ENCODE measurements at places on chromosomes 6 and 20.

- DNase-seq = no peak
Observed at GRCh38 chr20:37898233-37899104, 4.5 kb upstream of the VSTM2L start.

GRCh38 chr6:30883685-30884520 lies at the start of gene DDR1:
Gene DDR1, plus strand, starts transcription at chr6:30884519. Its CDS starts 4,211 bp downstream, at chr6:30888730.
- DNase-seq = peak; percentile 8

- DNase-seq = no peak
Observed at GRCh38 chr6:72621291-72622093, at the start of gene KCNQ5. Gene KCNQ5, plus strand, starts transcription at chr6:72622064.

GRCh38 chr6:42315991-42316970 lies 98.6 kb upstream of the MRPS10 start:
- DNase-seq = no peak

GRCh38 chr6:79138146-79138545 lies 60.1 kb upstream of the PHIP start:
- no peak for DNase-seq

DNA sequence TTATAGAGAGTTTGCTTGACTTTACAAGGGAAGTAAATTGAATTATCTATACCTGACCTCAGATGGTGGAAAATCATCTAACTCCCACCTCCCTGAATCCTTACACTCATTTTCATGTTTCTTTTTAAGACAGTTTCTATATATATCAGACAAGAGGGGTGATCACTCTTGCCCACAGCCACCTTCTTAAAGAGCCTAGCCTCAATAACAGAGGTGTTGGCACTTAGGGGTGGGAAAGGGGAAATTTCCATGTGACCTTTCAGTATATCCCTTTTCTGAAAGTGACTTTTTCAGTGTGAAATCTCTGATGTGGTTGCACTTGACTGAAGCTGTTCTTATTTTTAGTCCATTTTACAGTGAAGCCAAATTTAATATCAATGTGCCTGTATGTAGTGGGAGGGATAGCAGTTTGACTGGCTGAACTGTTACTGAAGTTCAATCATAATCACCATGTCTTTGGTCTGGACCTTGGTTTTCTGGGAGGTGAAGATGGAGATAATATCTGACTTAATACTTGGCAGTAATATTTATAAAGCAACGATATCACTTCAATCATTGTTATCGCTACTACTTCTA lies 141.3 kb downstream of the MAP3K7 start:
- no peak for DNase-seq

DNA sequence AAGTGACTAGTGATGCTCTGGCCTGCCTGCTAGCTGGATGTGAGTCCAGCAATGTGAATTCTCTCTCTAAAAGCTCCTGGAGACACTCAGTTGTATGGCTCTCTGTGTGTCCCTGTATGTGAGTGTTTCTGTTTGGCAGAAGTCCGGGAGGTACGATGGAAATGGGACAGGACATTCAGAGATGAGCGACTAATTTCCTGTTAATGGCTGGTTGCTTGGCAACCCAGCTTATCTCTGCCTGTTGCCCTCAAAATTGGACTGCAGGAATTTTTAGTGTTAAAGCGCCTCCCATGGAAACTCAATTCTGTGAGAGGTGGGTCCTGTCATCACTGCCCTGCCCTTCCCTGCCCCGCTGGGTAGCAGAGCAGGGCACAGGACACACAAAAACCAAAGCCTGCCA lies 136.8 kb upstream of the LRFN2 start:
- no peak for DNase-seq

- DNase-seq = no peak
Observed at GRCh38 chr20:11031300-11031699, 357.5 kb upstream of the JAG1 start.

GRCh38 chr6:145214570-145214969 lies 520.8 kb downstream of the EPM2A start:
- no peak for DNase-seq

- no peak for DNase-seq
Observed at GRCh38 chr6:113735491-113735890, 121.7 kb upstream of the MARCKS start.

- no peak for DNase-seq
Observed at GRCh38 chr6:150936021-150936555, 70.6 kb downstream of the MTHFD1L start.

DNA sequence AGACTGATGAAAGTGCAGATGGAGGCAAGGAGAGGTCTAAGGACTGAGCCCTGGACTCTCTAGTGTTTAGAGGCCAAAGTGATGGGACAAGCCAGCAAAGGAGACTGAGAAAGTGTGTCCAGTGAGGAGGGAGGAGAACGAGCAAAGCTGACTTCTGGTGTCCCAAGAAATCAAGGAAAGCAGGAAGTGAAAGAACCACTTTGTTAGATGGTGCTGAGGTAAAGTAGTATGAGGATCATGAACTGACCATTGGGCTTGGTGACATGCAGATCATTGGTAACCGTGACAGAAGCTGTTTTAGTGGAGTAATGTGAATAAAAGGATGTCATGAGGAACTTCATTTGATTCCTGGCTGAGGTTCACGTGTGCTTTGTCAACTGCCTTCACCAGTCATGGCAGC lies 108.4 kb downstream of the SLX4IP start:
- DNase-seq = no peak

- peak; percentile 10 for DNase-seq
Observed at GRCh38 chr6:137341681-137342195, 122.6 kb upstream of the IFNGR1 start.

GRCh38 chr6:142459271-142459670 lies 157.5 kb downstream of the ADGRG6 start:
- no peak for DNase-seq

DNA sequence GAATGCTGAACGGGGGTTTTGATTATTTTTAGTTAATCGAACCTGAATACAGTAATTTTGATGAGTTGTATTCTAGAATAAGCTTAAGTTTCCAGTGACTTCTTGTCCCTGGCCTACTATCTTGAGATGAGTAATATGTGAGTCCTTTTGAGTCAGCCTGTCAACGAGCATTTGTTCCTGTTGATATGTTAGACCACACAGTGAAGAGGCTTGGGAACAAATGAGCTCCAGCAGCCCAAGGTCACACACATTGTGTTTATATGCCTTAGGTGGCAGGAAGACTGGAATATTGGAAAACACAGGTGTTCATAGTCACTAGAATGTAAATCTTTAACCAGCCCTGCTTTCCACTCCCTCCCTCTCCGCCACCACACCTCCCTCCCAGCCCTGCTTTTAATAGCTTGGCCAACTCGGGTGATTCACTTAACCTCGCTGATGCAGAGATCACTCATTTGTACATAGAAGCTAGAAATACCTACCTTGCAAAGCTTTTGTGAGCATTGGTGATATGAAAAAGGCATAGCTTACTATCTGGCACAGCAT lies 9.1 kb downstream of the SMPDL3A start:
- DNase-seq = no peak

GRCh38 chr6:5087389-5087788 lies 2.2 kb downstream of the PPP1R3G start:
- DNase-seq = no peak

- DNase-seq = no peak
Observed at GRCh38 chr20:47284373-47284772, 72.1 kb downstream of the ZMYND8 start.

GRCh38 chr6:16819752-16820151 lies 58.5 kb upstream of the ATXN1 start:
- DNase-seq = no peak

DNA sequence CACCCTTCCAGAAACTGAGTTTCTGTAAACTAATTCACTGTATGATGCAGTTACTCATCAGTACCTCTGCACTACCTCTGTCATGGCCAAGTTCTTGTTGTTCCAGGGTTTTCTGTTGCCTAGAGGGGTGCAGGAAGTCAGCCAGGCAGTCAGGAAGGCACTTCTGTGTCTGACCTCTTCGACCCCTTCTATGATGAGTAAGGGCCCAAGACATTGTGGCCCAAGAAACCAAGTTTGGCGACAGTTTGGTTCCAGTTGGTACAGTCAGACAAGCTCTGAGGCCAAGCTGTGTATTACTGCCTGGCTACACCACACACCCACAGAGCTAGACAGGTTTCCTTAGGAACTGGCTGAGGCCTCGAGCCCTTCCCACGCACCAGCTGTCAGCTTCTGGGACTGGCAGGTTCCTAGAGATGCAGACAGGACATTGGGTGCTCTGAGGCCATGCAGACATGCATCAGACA lies 41.2 kb downstream of the TRAF3IP2 start:
- DNase-seq = peak; percentile 41

DNA sequence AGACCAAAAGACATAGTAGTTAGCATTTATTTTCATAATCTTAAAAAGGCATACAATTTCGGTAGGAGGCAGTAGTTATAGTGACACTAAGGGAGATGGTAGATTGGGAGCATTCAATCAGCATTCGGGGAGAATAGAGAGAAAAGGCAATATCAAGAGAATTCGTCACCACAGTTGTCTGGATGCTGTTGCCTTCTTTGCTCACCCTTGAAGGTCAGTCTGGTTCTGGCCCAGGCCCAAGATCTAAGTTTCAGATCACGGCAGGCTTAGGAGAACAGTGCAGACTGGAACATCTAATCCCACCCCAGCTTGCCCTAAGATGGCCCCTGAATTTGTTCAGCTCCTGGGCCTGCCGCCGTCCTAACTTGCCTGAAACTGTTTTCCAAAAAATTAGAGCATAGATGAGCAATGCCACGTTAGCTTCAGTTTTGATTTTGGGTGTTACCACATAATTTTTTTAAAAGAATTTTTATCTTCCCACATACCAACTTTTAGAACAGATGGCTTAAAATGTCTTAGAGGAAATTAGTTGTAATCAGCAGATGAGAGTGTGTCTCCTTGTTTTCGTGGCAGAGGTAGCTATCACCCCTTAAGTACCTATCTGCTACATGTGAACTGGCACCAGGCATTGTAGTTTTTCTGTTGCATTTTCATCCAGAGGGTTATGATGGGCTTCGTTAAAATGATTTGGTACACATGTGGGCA lies 8.3 kb upstream of the CEP85L start:
- DNase-seq = peak; percentile 57

GRCh38 chr6:13624871-13625288 lies 9.7 kb downstream of the NOL7 start:
- peak; percentile 40 for DNase-seq

GRCh38 chr6:106546691-106547414 lies 82.4 kb downstream of the RTN4IP1 start:
- DNase-seq = no peak

GRCh38 chr20:15292405-15292804 lies 955.0 kb upstream of the FLRT3 start:
- DNase-seq = no peak

DNA sequence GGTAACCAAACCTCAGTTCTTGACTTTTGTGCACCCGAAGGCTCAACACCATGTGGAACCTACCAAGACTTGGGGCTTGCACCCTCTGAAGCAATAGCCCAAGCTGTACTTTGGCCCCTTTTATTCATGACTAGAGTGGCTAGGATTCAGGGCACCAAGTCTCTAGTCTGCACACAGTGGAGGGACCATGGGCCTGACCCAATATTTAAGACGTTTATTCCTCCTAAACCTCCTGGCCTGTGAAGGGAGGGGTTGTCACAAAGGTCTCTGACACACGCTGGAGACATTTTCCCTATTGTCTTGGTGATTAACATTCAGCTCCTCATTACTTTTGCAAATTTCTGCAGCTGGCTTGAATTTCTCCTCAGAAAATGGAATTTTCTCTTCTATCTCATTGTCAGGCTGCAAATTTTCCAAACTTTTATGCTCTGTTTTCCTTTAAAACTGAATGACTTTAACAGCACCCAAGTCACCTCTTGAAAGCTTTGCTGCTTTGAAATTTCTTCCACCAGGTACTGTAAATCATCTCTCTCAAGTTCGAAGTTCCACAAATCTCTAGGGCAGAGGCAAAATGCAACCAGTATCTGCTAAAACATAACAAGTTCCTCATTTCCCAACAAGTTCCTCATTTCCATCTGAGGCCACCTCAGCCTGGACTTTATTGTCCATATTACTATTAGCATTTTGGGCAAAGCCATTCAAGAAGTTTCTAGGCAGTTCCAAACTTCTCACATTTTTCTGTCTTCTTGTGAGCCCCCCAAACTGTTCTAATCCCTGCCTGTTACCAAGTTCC lies 481.4 kb upstream of the BTBD3 start:
- no peak for DNase-seq

DNA sequence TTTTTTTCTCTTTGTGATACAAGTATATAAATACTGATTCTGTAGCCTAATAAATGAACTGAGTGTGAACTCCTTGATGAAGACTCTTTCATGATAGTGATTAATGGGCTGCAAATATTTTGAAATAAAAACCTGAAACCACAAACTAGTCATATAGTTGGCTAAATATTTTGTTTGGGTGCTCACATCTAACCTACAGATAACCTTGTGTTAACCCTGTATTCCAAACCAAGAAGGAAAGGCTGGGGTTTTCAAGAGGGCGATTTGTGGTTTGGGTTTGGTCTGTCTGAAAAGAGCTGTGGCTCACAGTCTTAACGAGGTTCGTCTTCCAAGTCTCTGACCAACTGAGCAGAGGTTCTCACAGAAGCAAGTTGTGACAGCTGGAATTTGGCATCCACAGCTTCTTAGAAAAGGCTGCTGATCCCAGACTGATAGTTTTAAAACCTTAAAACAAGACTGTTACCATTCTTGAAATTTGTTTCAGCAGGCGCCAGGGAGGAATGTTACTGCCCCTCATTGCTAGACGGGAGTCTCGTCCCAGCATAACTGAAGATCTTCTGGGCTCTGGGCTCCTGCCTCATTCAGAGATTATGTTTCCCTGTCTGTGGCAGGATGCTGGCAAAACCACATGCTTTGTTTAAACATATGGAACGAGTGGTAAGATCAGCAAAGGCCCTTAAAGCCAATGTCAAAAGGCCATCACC lies 736.4 kb upstream of the MARCKS start:
- DNase-seq = no peak

DNA sequence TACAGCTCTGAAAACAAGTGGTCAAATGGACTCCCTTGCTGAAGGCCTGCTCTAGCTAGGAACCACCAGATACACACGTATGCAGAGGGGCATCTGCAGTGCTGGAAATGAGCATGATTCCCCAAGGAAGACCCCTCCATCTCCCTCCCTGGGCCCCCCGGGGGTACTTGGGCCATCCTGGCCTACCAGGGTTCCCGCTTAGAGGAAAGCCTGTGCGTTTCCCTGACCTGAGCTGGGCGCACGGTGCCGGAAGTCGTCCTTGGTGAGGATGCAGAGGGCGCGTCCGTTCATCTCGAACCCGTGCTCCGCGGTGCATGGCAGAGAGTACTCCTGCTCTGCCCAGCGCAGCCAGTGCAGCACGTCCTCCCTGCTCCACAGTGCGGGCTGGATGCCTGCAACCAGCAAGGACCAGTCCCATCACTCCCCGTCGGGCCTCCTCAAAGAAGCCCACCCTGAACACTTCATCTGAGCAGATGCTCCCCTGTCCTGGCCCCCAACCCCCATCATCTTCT lies 11.8 kb downstream of the ETV7 start:
- no peak for DNase-seq

All from SHP77 treated with DMSO at 0.1 percent for 48 hours (cell line).